ENCODE measurements at places on chromosomes 13 and 19. TPM values are rescaled to one million over a fixed set of nuclear protein-coding genes. Genes with fewer than 3 reads are reported as not detected.

GRCh38 chr13:40619479-40619814, 47.0 kb downstream of the FOXO1 start:
- no peak overlapping the region for H3K4me3 ChIP-seq
- H3K36me3 ChIP-seq, result no peaks in the 10 kb centered on the region
- H3K4me1 ChIP-seq, result no peaks in the 10 kb centered on the region
- no peak for DNase-seq
- H3K27ac ChIP-seq, result no peak overlapping the region
- H3K27me3 ChIP-seq, result no peaks in the 10 kb centered on the region

DNA sequence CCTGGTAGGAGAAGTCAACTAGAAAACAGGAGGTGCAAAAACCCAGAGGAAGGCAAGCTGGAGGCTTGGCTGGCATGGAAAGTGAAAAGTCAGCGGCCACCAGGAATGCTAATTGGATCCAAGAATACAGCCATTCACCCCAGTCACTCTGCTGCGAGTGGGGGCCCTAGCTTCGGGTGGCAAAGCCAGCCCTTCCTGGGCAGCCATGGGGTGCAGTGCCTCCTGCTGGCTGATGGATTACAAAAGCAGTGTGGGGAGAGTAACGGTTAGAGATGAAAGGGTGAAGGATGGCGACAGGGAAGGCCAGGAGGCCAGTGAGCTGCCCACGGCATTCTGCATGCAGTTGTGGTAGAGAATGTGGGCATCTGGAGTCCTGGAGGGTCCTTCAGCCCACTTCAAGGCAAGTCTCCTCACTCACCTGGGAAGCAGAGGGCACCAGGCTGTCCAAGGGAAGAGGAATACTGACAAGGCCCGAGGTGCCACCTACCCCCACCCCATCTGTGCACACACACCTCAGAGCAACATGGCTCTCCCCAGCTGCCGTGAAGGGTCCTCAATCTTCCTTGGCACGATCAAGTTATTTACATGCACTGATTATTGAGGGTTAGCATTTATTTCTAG, 20.3 kb upstream of the EPHX3 start:
- H3K27ac ChIP-seq, result peak overlapping the region; percentile 99
- peaks cover 61% of the 10 kb centered on the region for H3K4me1 ChIP-seq
- no peak overlapping the region for H3K4me3 ChIP-seq
- DNase-seq, result peak; percentile 64

- no peaks in the 10 kb centered on the region for H3K4me1 ChIP-seq
- H3K36me3 ChIP-seq, result no peaks in the 10 kb centered on the region
- H3K27ac ChIP-seq, result no peak overlapping the region
- H3K4me3 ChIP-seq, result no peak overlapping the region
Measured at GRCh38 chr19:50749490-50749889, 20.8 kb upstream of the GPR32 start.

GRCh38 chr13:26660185-26660584, 100.4 kb downstream of the GPR12 start:
- H3K4me3 ChIP-seq, result no peak overlapping the region
- H3K36me3 ChIP-seq, result no peaks in the 10 kb centered on the region
- no peak overlapping the region for H3K27ac ChIP-seq
- DNase-seq, result no peak
- H3K27me3 ChIP-seq, result no peaks in the 10 kb centered on the region
- no peaks in the 10 kb centered on the region for H3K4me1 ChIP-seq

The FFAR3 gene
- not detected for total RNA-seq

Measured in SJSA1 (cell line).